ENCODE measurements at places on chromosomes 12 and 14.

GRCh38 chr14:82636426-82636825 lies 1102.8 kb upstream of the SEL1L start:
- DNase-seq: no peak

DNA sequence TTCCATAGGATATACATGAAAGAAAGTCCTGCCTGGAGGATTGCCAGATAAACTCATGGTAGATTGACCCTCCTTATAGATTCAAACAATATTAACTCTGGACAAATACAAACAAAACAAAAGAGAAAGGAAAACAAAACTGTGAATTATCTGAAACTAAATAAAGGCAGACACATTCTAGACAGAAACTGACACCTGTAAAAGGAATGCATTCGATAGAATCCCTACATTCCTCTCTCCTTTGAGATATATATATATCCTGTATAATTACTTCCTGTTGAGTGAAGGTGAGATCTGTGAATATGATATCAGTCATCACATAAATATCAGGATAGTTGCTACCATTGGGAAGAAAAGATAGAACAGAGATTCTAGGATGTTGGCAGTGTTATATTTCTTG lies 948.4 kb upstream of the ATXN7L3B start:
- no peak for DNase-seq

- DNase-seq: peak; percentile 30
These were observed 37.5 kb downstream of the LRIG3 start for GRCh38 chr12:58882826-58883225.

DNA sequence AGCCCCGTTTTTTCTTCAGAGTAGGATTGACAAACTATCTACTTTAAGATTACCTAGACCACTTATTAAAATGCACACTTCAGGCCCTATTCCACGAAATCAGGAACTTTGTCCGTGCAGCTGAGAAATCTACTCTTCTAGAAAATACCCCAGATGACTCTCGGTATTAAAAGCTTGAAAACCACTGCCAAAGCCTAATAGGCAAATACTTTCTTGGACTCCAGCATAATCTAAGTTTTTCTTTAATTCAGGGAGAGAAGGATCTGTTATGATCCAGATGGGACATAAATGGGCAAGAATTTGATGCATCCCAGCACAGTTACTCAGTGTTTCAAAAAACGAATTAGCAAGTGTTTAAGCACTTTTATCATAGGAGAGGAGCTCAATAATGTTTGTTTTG lies 94.5 kb downstream of the TMX1 start:
- DNase-seq: no peak

- DNase-seq: no peak
These were observed 326.3 kb downstream of the BMP4 start for GRCh38 chr14:53630336-53630735.

DNA sequence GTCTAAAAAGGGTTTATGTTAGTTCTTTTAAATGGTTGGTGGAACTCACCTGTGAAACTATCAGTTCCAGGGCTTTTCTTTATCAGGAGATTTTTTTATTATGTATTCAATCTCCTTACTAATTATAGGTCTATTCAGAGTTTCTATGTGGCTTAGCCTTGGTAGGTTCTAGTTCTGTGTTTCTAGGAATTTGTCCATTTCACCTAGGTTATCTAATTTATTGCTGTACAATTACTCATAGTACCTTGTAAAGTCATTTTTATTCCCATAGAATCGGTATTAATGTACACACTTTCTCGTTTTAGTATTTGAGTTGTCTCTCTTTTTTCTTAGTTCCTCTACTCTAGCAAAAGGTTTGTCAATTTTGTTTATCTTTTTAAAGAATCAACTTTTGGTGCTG lies 59.0 kb downstream of the BORCS5 start:
- no peak for DNase-seq

DNA sequence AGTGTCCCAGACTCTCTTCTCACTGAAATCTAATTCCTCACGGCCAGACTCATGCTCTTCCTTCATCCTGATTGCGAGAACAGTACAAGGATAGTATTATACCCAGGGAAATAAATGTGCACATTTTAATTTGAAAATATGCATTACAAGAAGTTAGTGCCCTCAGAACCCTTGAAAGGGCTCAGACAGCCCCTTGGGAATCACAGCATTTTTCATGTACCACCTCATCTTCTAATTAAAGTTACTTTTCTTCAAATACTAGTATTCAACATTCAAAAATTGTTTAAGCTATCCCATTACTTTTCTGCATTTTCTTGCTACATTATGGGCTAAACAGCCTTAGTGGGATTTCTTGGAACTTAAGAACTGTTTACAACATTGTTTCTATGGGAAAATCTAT lies 1.7 kb upstream of the APPL2 start:
- DNase-seq: no peak

- no peak for DNase-seq
These were observed 612.4 kb downstream of the NRXN3 start for GRCh38 chr14:78782551-78782950.

DNA sequence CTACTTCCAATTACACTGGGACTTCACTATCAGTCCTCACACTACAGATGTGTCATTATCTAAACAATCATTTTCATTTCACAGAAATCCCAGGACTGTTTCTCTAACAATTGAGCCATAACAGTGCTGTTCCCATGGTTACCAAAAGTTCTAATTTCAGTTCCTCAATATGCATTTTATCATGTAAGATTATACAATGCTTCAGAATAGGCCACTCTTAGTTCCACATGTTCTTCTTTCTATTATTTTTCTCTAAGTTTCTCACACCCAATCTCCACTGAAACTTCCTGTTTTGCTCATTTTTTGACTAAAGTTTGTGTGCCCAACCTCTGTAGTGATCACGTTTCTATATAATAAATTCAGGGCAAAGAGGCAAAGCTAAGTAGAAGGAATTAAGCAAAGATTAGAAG lies 185.8 kb downstream of the DUSP6 start:
- no peak for DNase-seq

- DNase-seq: no peak
These were observed 509.1 kb downstream of the VRK1 start for GRCh38 chr14:97306133-97306759.

DNA sequence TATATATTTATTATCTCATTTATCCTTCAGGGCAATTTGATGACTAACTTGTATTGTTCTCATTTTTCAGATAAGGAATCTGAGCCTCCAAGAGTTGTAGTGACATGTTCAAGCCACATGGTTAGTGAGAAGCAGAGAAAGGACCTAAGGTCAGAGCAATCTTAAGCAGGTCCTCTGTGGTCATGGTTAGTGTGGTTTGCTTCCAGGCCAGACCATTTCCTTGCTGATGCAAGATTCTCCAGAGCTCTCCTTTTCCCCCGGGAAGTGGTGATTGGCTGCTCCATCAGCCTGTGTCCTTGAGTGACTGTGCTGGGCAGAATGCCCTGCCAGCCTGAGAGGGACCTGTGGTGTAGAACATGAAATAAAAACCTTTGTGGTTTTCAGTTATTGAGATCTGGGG lies 141.3 kb downstream of the KTN1 start:
- no peak for DNase-seq

DNA sequence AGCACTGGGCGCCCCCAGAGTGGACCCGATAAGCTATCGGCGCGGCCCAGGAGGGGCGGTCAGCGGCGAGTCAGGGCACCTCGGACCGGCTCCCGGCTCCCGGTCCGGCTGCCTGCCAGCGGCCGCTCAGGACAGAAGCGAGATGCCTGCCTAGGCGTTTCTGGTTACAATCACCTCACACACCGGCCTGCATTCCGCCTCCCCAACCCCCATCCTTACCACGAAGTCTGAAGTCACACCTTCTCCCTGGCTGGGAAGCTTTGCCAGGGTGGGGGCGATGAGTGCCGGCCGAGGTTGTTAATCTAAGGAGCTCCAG lies 42.6 kb upstream of the TBX5 start:
- peak; percentile 56 for DNase-seq

- no peak for DNase-seq
These were observed 838.0 kb downstream of the RPS29 start for GRCh38 chr14:48748151-48748675.

DNA sequence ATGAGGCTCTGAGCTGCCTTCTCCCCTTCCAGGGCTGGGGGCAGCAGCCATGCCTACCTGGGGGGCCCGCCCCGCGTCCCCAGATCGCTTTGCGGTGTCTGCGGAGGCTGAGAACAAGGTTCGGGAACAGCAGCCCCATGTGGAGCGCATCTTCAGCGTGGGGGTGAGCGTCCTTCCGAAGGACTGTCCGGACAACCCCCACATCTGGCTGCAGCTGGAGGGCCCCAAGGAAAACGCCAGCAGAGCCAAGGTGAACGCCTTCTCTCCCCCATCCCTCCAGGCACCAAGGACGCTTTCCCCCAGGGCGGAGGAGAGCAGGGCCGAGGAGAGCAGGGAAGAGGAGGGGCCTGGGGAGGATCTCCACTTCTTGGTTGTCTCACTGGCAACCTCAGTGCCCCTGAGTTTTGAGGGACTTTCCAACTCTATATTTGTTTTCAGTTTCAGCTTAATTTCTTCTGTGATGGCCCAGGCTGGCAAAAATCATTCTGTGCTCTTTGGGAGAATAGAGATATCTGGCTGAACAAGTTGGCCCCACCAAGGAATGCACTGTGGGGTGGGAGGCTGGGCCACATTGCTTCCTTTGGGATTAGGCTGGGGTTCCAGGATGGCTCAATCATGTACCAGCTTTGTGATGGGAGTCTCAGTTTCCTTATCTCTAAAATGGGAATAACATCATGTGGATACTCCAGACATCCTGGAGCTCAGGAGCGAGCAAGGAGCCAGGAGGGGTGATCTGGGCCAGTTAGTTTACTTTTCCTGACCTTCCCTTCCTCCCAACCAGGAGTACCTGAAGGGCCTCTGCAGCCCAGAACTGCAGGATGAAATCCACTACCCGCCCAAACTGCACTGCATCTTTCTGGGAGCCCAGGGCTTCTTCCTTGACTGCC lies 1.2 kb downstream of the KHNYN start:
- peak; percentile 10 for DNase-seq

DNA sequence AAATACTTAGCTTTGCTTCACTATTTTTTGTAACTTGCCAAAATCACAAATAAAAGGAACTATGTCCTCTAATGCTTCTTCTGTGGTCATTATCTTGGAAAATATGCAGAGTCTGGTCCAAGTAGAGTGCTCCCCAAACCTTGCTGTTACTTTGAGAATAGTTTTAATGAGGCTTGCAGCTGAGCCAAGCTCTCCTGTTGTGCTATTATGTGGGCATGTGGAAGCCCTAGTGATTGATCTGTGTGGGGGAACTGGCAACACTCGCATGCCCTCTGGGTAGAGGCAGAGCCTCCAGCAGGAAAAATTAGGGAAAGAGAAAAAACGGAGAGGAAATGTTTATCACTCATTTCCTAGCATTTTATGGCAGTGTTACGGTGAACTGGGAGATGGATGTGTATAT lies 473.1 kb downstream of the EGLN3 start:
- peak; percentile 75 for DNase-seq
